ENCODE measurements at places on chromosomes 1 and 21.
A peak's percentile ranks its signal among the peaks of the same experiment; 100 is the strongest.

GRCh38 chr1:229671310-229671709 lies 45.3 kb downstream of the URB2 start:
- no peak for DNase-seq

- peak; percentile 20 for DNase-seq
Measured at GRCh38 chr1:15851210-15852035, 3.9 kb downstream of the SPEN start.

DNA sequence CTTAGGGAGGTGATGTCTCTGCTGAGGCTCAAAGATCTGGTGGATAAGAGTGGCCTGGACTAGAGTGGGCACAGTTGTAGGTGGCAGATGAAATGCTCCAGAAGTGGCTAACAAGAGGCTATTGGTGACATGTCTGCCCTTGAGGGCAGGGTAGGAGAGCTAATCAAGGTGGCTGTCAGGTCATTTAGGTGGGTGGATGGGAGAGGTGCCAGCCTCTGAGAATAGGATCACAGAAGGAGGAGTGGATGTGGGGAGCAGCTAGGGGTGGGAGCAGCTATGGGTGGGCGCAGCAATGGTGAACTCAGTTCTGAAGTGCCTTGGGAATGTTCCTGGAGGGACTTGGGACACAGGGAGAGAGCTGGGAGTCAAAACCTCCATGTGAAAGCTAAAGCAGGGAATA lies 142.0 kb upstream of the GRIK3 start:
- DNase-seq = no peak

DNA sequence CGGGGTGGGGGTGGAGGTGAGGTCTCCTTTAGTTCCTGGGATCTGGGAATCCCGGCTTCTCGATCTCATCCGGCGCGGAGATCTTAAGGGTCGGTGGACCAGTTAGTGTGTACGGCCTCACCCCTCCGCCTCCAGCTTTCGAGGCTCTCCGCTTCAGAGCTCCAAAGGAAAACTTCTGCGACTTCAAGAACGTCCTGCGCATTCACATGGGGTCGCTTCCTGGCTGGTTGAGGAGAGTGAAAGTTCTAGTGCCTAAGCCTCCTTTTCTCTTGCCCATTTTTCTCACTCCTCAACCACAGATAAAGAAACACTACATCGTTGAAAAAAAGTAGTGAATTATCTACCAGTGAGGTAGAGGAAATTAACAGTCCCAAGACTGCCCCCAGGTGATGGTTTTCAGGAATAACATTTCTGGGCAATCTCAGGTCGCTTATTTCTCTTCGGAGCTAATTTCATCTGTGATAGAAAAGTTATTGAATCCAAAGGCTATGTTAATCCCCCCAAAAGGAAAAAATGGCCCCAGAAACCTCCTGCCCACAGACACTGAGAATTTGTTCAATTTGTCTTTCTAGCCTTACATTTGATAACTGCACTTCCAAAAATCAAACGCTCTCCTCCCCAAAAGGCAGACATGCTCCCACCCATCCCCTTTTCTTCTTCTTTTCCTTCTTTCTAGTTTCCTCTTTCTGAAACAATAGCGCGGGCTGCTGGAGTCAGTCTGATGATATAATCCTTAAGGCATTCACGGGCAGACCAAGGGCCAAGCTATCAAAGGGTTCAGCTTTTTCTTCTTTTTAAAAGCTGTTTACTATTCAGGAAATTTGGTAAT lies 20.6 kb upstream of the TBX15 start:
- DNase-seq = peak; percentile 64

GRCh38 chr1:79792219-79792930 lies 785.8 kb upstream of the ADGRL4 start:
- no peak for DNase-seq

GRCh38 chr1:161737625-161738024 lies 12.0 kb upstream of the DUSP12 start:
- DNase-seq = no peak

- DNase-seq = no peak
Measured at GRCh38 chr1:216723274-216723780, at the start of gene ESRRG. Gene ESRRG (minus strand): TSS chr1:216723429. CDS start chr1:216723299, 130 bp downstream.

DNA sequence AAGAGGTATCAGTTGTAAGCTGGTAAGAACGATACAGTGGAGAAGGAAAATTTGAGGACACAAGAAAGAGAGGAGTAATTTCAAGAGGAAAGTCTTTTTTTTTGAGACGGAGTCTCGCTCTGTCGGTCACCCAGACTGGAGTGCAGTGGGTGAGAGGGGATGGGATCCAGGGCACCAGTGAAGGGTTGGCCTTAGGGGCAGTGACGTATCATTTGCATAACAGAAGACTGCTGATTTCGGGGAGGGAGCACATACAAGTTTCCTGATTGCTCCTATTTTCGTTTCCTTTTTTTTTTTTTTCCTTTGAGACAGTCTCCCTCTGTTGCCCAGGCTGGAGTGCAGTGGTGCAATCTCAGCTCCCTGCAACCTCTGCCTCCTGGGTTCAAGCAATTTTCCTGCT lies 4.2 kb downstream of the S100A13 start:
- DNase-seq = no peak

GRCh38 chr1:117398957-117399356 lies 31.7 kb downstream of the MAN1A2 start:
- no peak for DNase-seq

- no peak for DNase-seq
Measured at GRCh38 chr1:48043622-48044021, 46.4 kb upstream of the TRABD2B start.

- no peak for DNase-seq
Measured at GRCh38 chr1:51583532-51583931, 33.4 kb upstream of the OSBPL9 start.

- no peak for DNase-seq
Measured at GRCh38 chr1:81366173-81366572, 434.6 kb upstream of the ADGRL2 start.

GRCh38 chr1:88984569-88984968 lies 7.9 kb downstream of the KYAT3 start:
- no peak for DNase-seq

GRCh38 chr1:31073044-31073443 lies 7.5 kb upstream of the PUM1 start:
- DNase-seq = no peak

GRCh38 chr1:11238311-11238710 lies 24.0 kb downstream of the MTOR start:
- no peak for DNase-seq

GRCh38 chr1:112393631-112393974 lies 2.4 kb upstream of the CTTNBP2NL start:
- DNase-seq = no peak

DNA sequence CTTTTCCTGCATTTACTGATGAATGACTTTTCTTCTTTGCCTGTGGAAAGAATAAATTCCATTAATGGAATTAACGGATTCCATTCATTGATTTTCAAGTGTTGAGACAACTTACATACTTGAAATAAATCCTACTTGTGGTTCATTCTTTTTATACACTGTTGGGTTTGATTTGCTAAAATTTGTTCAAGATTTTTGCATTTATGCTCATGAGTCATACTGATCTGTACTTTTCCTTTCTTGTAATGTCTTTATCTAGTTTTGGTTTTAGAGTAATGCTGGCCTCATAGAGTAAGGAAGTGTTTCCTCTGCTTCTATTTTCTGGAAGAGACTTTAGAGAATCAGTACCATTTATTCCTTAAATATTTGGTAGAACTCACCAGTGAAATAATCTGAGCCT lies 14.4 kb downstream of the UROD start:
- no peak for DNase-seq

DNA sequence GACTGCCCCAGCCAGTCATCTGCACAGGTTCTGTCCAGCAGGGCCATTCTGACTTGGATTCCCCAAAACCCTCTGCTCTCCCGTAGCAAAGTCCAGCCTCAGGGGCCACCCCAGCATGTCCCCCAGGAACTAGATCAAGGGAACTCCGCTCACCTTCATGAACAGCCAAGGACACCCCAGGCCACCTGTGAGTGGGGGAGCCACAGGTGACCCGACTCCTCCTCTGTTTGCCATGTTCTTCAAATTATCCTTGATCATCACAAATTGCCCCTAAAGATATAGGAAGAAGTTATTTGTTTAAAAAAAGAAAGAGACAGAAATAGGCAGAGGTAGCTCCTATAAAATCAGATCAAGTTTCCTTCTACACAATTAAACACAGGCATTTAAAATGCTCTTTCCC lies 475.0 kb downstream of the MATN1 start:
- no peak for DNase-seq

DNA sequence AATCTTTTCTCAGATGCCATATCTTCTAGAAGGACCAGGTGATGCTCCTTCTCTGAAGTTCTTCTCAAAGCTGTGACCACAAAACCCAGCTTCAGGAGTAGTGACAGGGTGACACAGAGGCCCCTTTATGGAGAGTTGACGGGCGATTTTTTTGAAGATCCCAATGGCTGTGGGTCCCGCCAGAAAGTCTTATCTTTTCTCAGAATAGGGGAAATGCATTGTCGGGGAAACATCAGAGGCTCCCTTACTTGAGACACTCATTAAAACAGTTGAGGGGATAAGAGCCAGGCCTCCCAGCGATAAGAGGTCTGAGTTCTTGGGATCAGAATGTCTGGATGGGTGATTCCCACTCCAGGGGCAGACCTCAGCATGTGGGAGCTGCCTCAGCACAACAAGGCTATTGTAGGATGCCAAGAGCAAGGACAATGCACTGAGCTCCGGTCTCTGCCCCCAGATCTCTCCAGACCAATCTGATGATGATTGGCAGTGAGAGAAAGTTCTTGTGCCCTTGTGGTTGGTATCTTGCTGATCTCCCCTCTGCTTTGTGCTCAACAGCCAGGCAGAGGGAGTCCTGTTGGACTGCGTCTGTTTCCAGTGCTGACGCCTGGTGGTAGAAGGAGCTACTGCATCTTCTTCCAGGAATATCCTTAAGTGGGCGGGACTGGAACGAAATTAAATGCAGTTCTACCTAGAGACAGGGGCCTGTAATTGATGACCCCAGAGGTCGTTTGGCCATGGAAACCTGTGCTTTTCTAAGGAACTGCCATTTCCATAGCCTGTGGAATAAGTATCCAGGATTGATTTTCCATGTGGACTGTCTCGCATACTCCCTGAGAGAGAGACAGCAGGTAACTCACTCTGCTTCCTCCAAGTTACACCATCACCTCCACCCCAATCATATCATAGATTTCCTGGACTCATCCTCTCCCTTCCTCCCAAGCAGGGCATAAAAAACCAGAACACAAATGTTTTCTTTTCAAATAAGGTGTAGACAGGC lies 6.8 kb upstream of the ACKR1 start:
- DNase-seq = peak; percentile 92

GRCh38 chr1:96145492-96145891 lies 576.1 kb upstream of the PTBP2 start:
- no peak for DNase-seq
